ENCODE measurements at places on chromosomes 1 and 21.

DNA sequence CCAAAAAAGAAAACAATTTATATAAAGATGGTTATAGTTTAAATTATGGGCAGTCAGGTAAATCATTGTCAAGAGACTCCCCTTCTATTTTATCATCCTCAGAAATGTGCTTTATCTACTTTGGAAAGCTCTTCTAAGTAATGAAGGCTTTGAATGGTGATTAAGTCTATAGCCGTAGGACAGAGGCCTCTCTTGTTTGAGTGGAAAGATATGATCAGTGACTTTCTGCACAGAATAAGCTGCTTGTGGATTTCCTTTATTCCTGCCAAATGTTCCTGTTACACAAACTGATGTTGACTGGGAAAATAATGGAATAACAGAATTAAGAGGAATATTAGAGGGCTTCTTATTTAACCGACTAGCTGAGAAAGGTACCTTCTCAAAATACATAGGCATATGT lies 174.6 kb upstream of the IVNS1ABP start:
- DNase-seq, result no peak

DNA sequence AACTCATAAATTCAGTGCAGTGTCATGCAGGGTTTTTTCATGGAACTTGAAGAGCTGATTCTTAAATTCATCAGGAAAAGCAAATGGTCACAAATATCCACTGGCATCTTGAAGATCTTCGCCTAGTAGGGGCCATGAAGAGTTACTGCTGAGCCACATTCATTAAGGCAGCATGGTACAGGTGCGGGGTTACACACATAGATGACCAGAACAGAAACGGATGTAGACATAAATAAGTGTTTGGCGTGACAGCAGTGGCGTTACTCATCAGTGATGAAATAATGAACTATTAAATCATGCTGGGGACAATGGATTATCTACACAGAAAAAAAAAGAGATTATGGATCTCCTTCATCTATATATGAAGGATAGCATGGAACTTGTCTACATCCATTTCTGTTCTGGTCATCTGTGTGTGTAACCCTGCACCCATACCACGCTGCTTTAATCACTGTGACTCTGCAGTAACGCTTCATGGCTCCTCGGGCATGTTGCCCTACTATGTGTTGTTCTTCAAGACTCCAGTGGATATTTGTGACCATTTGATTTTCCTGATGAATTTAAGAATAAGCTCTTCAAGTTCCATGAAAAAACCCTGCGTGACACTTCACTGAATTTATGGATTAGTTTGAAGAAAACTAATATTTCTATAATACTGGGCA lies 161.3 kb downstream of the GALNT2 start:
- DNase-seq, result no peak

DNA sequence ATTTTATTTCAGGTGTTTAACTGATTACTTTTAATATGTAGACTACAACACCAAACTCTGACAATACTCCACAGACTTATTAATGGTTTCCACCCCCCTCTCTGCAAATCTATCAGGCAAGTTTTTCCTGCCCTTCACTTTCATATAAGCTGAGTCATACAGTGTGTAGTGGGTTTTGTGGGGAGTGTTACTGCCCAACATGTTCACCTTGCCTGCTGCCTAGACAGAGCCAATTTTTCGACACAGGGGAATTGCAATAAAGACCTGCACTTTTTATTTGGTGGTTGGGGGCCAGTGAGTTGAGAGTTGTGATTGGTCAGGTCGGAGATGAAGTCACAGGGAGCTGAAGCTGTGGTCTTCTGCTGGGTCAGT lies 119.7 kb downstream of the PPIAL4G start:
- no peak for DNase-seq

- DNase-seq, result no peak
Measured at GRCh38 chr21:16308269-16308668, 578.5 kb downstream of the USP25 start.

DNA sequence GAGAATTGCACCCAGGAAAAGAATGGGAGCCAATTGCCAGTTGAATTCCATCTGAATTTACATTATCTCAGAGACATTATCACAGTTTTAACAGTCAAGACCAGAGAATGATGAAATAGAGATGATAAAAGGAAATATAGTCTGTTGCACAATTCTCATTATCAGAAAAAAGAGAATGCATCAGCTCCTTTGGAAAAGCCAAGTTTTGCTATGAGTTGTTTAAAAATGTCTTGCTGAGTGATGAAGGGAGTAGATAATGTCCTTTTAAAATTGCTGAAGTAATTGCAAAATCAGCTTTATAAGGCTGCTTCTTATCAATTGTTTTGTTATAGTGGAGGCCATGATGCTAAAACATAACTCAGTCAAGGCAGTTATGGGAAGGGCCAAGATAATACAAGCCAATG lies 37.9 kb upstream of the EEIG2 start:
- DNase-seq, result no peak

GRCh38 chr21:43585514-43585913 lies 73.8 kb downstream of the HSF2BP start:
- no peak for DNase-seq

DNA sequence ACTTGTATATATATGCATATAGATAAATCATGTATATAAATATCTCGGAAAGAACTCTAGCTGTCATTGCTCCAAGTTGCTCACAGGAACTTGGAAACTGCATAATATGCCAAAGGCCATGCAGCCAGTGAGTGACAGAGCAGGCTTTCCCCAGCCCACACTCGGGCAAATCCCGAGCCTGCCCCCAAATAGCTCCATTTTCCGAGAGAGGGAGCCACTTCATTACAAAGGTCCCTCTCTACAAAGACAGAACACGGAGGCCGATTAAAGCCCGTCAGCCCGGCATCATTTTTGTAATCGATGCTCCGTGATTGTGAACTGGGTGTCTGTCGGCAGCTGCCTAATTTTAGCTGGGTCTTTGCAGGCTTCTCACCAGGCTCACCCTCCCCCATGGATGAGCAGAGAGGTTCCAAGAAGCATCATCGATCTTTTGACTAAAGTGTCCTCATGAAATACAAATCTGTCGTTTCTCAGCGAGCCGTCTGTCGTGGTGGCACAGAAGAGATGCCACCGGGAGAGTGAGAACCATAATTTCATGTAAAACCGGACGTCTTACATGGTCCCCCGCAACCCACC lies 663.9 kb downstream of the PTPRU start:
- DNase-seq, result peak; percentile 33
